ENCODE measurements at places on chromosomes 2 and 18.
A peak's percentile ranks its signal among the peaks of the same experiment; 100 is the strongest.

DNA sequence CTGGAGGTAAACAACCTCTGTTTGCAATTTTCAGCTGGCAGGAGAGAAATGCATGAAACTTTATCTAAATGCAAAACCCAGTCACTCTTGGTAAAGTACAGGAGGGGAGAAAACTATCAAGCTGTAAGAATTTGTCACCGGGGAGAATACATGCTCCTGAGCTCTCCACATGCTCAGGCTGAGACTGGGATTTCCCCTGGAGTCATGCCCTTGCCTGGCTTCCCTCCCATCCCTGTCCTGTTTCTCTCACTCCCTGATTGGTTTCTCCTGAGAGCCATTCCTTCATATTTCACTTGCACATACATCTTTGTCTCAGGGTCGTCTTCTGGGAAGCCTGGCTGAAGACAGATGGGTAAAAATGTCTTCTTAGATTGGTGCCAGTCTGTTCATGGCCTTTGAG, 52.9 kb upstream of the SPATS2L start:
- DNase-seq: peak; percentile 6

DNA sequence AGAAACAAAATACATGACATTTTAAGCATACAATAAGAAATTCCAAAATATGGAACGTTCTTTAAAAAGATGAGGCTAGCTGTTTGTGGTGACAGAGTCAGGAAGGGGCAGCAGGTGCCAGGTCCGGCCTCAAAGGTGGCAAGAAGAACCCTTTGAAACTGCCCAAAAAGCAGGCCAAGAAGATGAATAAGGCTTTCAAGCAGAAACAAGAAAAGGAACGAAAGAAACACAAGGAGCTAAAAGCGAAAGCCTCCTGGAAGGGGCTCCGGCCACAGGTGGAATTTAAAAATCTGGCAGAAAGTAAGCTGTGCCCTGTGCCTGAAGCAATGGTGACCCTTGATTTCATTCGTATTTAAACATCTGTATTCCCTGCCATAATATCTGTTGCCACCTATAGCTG, 5.5 kb downstream of the WDR33 start:
- no peak for DNase-seq

DNA sequence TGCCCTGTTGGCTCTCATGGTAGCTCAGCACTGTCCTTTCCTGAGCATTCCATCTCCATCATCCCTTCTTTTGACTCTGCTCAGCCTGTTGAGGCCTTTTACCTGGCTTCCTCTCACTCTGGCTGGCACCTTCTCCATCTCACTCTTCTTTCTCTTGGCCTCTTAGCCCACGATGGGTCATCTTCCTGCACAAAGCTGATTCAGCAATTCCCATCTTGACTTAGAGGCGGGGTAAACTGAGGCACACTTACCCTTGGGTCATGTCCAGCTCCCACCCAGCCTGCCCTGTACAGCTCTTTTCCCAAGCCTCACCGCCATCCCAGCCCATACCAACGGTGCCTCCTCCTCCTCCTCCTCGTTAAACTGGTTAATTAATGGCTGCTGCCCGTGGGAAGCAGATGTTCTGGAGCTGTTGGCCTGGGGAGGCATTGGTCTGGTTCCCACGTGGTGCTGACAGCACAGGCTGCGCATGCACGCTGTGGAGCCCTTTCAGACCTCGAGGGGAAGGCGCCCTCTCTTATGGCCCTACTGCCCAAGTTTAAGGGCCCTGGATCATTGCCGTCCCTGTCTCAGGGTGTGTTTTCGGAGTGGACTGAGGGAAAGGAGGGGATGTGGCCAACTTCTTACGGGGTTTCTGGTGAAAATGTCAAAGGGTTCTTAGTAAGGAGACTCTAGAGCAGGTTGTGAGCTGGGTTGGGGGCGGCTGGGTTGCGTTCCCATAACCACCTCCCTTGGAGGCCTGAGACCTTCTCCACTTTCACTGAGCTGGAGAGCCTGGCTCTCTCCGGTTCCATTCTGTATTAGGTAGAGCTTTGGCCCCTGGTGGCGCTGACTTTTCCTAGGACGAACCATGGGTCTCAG, 10.9 kb downstream of the WNT10A start:
- no peak for DNase-seq

- peak; percentile 63 for DNase-seq
These were observed 77.7 kb downstream of the MEIS1 start for GRCh38 chr2:66512626-66513025.

- DNase-seq: no peak
These were observed 835.9 kb downstream of the GALR1 start for GRCh38 chr18:78085241-78086185.

- peak; percentile 96 for DNase-seq
These were observed 110.0 kb upstream of the RASGRP3 start for GRCh38 chr2:33366473-33366872.

- no peak for DNase-seq
These were observed 17.3 kb downstream of the ESPNL start for GRCh38 chr2:238117199-238118154.

DNA sequence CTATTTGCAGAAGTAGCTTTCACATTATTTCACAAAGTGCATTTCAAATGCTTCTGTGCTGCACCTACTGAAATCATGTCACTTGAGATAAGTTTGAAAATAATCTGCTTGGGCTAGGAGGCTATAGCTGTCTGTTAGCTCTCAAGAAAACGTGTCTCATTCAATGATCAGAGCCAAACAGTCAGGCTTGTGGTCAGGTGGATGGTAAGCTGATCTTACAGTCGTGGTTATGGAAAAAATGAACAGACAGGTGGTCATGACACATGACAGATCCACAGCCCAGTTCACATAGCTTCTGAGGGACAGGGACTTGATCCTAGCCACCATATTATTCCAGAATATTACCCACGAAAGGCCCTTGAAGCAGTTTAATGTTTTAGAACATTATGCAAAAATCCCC, 26.5 kb upstream of the RFX8 start:
- DNase-seq: no peak

Data from lung microvascular endothelial cell (primary cell).